ENCODE measurements at places on chromosomes 3 and 15.

- no peak for DNase-seq
Measured at GRCh38 chr15:27768732-27769475, 330.2 kb downstream of the OCA2 start.

DNA sequence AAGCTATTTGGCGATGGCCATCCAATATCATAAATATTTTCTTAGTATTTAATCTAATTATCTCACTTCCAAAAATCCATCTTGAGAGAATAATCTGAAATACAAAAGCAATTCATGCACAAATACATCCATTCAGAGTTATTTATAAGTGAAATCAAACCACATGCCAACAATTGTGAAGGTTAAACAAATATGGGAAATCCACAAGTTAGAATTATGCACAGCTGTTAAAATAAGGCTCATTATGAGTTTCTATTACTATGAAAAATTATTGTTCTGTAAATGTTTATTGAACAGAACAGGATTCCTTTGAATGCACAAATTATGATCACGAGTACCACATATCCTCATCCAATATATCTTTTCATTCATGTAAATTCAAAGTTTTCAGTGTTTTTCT lies 267.7 kb downstream of the PLOD2 start:
- no peak for DNase-seq

- no peak for DNase-seq
Measured at GRCh38 chr3:10279384-10280176, 13.2 kb downstream of the GHRL start.

- DNase-seq = no peak
Measured at GRCh38 chr3:162390891-162391290, 894.3 kb downstream of the OTOL1 start.

- DNase-seq = no peak
Measured at GRCh38 chr3:58270485-58270884, 32.9 kb downstream of the ABHD6 start.

DNA sequence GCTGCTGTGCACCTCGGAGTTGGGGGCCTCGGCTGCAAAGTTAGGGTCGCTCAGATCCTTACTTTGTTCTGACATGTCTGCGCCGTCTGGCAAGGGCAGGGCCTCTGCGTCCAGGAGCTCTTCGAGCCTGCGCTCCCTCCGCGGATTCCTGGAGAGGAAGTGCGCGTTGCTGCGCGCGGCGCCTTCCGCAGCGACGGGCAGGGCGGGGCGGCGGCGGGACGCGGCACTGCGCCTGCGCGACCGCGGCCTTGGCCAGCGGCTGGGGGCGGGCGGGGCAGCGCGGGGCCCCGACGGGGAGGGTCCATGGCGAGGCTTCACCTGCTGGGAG lies at the start of gene NDN:
Gene NDN, minus strand, starts transcription at position 163 of the 328 bp plus-strand sequence. Its CDS starts 88 bp downstream, at position 75.
- DNase-seq = peak; percentile 62
